ENCODE measurements at places on chromosomes 2 and 18.
A peak's percentile ranks its signal among the peaks of the same experiment; 100 is the strongest.

- DNase-seq = no peak
Measured at GRCh38 chr2:200677721-200678532, 92.1 kb downstream of the AOX1 start.

- DNase-seq = no peak
Measured at GRCh38 chr2:162710287-162710890, 128.2 kb downstream of the KCNH7 start.

DNA sequence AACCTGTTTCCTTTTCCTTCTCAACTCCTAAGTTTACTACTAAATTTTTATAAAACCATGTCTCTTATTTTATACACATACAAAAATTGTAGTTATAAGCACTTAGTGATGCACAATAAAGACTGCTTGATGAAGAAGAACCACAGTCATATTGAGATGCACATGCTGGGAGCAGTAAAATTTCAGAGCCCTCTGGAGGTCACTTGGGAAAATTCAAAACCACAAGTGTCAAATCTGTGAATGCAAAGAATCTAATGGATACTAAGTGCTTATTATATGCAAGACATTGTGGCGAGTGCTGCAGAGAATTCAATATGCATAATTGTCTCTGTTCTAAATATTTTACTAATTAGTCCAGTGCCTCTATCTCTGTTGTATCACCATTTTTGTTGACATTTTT is 180.5 kb downstream of the VWC2L start:
- no peak for DNase-seq

DNA sequence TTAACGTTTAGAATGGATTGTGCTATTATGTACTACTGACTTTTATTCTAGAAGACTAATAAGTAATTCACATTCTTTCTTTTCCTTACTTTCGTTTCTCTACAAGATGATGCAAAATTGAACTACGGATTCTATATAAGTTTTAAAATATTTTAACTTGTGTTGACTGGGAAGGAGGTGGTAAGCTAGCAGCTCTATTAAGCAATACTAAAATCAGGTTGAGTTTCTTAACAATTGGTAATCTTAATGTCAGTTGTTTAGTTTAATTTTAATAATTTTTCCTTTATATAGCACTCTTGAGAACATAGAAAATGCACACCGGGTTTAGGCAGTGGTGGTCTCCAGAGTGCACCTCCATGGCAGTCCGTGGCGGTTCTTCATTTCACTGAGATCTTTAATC is 215.2 kb downstream of the MCFD2 start:
- DNase-seq = no peak

DNA sequence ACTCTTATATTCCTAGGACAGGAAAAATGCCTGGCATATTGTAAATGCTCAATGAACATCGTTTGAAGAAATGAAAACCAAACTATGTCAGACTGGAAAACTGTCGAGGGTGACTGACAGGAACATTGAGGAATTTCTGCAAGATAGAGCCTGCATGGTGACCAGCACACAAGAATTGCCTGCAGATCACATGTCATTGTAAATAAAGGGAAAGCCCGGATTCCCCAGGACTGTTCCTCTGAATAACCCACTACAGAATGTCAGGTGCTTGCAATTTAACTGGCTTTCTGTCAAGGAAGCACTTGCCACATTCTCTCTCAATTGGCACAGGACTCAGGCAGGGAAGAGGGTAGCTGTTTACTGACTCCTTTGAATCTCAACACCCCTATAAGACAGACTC is 129.0 kb upstream of the REG3G start:
- no peak for DNase-seq

GRCh38 chr18:44897411-44897810 is 216.7 kb downstream of the SETBP1 start:
- DNase-seq = no peak

DNA sequence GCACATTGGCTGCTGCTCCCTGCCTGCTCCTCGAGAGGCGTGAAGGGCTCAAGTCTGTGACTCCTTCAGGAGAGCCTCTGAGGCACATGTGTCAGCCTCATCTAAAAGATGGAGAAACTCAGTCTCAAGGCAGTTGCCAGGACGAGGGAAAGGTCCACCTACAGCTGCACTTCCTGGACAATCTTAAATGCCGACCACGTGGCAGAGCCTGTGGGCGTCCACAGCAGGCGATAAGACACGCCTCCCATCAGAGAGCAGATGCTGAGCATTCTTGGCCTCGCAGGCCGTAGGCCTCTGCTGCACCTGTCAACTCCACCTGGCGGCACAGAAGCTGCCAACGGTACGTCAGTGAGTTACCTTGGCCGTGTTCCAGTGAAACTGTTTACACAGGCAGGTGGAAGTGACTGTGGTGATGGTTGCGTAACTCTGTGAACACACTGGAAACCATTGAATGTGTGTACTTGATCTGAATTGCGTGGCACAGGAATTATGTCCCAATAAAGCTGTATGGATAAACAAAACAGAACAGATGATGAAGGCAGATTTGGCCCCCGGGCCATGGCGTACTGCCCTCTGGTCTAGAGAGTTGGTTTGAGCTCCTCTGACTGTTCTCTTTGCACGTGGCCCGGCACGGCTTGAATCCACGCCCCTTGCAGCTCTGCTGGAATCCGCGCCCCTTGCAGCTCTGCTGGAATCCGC is 114.5 kb downstream of the RNF144A start:
- no peak for DNase-seq

- DNase-seq = no peak
Measured at GRCh38 chr2:226772389-226773179, 27.0 kb downstream of the IRS1 start.

- DNase-seq = no peak
Measured at GRCh38 chr18:58896268-58896667, 31.6 kb downstream of the ZNF532 start.

- peak; percentile 3 for DNase-seq
Measured at GRCh38 chr2:132547090-132547687, 122.8 kb downstream of the LYPD1 start.

DNA sequence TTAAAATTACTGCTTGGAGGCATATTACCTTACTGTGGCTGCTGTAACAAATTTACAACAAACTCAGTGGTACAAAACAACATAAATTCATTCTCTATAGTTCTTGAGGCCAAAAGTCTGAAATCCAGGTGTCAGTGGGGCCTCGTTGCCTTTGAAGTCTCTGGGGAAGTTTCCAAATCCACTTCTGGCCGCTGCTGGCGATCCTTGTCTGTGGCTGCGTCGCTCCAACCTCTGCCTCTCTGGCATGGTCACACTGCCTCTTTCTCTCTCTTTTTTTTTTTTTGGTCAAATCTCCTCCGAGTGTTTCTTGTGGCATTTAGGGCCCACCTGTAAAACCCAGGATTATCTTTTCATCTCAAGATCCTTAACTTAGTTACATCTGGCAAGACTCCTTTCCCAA is 182.8 kb downstream of the ST6GAL2 start:
- no peak for DNase-seq

DNA sequence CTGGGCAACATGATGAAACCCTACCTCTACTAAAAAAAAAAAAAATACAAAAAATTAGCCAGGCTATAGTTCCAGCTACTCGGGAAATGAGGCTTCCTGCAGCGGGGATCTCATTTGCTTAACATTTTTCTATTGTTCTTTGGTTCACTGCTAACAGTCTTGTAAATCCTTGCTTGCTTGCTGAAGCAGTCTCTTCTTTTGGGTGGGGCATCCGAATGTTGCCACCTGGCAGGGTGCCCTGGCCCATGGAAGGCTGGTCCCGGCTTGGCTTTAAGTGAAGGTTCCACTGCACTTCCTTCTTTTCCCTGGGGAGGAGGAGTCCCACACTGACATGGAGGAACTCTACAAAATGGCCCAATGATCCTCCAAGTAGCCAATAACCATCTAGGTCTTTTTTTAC is 6.0 kb upstream of the ANKRD29 start:
- no peak for DNase-seq

GRCh38 chr2:133814890-133815289 is 246.6 kb upstream of the NCKAP5 start:
- DNase-seq = no peak

GRCh38 chr2:226631671-226632070 is 167.9 kb downstream of the IRS1 start:
- DNase-seq = no peak

DNA sequence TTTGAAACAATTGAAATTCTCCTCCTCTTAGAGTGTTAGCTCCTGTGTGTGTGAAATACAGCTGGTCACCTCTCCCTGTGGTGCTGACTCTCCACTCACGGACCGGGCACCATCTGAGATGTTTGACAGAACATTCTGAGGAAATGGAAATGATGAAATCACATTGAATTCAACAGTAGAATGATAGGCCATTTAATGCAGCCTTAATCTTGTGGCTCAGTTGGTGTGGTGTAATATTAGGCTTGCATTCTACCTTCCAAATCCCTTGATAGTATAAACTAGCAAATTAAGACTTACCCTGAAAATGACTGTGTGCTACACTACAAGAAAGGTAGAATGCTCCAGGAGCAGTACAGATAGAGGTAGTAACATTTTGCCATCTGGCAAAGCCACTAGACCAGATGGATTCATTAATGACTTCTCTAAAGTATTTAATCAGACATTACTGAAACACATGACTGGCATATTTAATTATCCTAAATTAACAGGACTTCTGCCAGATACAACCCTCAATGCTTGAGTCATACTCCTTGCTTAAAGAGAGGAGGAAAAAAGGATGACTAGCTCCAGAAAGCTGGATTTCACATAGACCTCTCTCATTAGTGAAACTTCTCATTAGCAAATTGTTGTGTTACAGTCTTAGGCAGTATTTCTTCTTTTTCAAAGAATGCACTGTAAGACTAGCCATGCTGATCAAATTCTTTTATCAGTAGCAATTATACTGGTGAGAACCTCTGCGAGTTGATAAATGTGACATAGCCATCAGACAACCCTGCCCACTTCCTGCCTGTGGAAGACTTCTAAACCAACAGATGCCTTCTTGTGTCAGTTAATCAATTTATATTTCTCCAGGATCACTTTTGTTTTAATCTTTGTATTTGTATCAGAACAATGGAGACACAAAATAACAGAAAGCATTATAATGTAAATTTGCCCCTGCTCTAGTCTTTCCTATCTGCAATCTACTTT is 80.6 kb downstream of the EML6 start:
- no peak for DNase-seq

DNA sequence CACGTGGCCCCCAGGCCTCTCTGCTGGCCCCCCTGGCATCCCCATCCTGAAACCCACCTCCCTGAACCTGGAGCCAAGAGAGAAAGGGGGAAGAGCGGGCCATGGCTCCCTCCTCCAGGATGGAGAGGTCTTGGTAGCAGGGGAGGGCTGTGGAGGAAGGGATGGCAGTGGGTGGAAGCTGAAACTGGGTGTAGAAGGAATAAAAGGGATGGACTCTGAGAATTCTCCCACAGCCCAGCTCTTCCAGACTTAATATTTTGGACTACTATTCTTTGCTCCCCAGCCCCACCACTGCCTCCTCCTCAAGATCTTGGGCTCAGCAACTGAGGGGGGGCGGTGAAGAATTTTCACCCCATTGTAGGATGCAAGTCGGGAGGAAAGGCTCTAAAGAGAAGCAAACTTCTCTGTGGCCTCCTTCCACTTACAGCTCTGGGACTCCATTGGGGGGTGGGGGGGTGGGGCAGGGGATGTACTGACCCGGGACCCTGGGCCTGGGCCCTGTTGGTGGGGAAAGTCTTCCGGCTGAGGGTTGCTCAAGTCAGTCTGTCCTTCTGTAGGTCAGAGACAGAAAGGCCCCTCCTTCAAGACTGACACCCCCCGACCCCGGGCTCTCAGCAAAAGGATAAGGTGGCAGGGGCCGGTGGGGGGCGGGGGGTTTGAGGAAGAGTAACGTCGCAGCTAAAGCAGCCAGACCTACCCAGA is 501 bp downstream of the TNS1 start:
- DNase-seq = no peak

DNA sequence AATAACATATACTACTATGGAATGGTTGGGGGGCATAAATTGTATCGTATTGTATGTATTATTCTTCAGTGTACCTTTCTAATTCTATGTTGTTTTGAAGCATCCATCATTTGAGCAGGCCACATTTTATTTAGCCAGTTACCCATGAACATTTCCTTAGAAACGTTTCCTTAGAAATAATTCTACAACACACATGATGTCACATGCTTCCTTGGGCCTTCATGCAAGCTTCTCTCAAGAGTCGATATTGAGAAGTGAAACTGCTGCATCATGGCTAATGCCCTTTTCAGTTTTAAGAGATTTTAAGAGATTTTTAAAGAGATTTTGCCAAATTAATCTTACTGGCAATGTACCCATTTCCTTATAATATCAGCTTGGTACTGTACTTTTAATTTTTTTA is 63.9 kb downstream of the ALPK2 start:
- DNase-seq = no peak

DNA sequence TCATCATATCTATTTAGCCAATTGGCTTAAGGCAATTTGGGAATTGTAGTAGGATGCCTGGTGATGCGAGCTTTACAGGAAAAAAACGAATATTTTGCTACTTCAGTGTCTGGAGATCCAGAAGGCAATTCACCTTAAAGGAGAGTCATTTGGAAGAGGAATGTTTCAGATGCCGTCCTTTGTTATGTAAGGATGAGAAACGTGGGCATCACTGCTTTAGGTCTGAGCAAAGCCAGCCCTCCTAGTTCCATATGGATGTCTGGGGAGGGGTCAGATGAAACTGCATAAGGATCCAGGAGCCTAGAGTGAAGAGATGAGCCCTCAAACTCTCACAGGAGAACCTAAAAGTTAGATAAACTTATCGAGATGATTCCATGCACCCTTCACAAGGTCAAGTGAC is 30.9 kb upstream of the DOCK10 start:
- DNase-seq = no peak

- no peak for DNase-seq
Measured at GRCh38 chr18:8526332-8526731, 82.9 kb upstream of the RAB12 start.

GRCh38 chr2:232230560-232230959 is 148.0 kb upstream of the ALPP start:
- no peak for DNase-seq

GRCh38 chr18:58091099-58091611 is 47.1 kb downstream of the NEDD4L start:
- no peak for DNase-seq

DNA sequence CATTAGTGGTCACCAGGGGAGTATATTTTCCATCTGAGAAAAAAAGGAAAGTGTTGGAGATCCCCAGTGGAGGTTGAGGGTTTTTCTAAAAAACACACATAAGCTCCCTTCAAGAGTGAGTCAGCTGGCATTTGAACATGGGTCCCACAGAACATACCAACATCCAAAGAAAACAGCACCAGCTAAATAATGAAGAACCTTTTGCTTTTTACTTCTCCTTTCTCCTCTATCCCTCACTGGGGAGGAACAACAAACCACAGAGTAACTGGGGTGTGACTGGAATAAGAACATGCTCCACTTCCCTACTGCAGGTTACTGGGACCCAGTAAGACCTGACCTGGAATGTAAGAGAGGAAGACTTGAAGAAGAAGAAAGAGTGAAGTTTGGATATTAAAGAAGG is 56.5 kb upstream of the RAPH1 start:
- no peak for DNase-seq

GRCh38 chr2:4551691-4552474 is 848.5 kb downstream of the DCDC2C start:
- DNase-seq = no peak
